ENCODE measurements at places on chromosomes 7 and 10.
A peak's percentile ranks its signal among the peaks of the same experiment; 100 is the strongest.

- DNase-seq, result peak; percentile 82
Observed at GRCh38 chr7:105388356-105389087, at the start of gene SRPK2. Gene SRPK2 (minus strand): TSS chr7:105388921.

GRCh38 chr7:137996386-137996851, 5.5 kb downstream of the CREB3L2 start:
- peak; percentile 16 for DNase-seq

- DNase-seq, result peak; percentile 23
Observed at GRCh38 chr7:139647085-139647484, 123.6 kb downstream of the CLEC2L start.

DNA sequence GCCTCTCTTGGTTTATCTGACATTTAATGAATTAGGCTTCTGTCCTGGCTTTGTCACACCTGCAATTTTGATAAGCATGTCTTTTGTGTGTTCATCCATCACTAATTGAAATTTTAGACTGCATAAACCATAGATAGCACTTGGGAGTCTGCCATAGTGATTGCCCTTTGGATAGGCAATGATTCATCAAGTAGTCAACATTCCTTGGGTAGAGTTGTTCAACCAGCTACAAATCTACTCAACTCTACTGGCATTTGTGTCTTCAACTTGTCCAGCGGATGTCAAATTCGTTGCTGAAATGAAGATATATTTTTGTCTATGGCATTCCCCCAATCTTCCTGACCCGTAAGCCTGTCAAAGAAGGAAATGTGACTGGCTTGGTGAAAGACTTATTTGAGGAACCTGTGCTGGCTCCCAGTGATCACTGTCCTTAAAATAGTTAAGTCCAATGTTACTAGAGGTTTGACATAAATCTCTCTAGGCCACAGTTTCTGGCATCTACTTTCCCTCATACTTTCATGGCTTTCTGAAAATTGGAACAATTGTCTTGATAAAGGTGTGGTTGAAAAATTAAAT, 33.7 kb upstream of the CREB5 start:
- no peak for DNase-seq

- no peak for DNase-seq
Observed at GRCh38 chr10:45096001-45096400, 95.3 kb downstream of the ZNF22 start.

- no peak for DNase-seq
Observed at GRCh38 chr7:114413761-114414155, 857 bp upstream of the FOXP2 start.

DNA sequence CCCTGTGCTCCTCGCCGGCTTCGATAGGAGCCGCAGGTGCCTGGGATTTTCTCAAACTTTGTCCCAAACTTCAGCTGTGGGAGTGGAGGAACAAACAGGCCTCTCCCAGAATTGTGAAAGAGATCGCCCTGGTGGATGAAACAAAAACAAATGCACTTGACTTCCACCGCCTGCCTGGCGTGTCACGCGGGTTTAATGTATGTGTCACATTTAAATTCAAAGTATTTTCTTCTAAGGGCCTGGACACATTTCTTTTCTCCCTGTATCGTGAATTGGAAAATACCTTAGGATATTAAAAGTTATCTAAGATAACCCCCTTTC, 694 bp upstream of the WASL start:
- DNase-seq, result peak; percentile 39

DNA sequence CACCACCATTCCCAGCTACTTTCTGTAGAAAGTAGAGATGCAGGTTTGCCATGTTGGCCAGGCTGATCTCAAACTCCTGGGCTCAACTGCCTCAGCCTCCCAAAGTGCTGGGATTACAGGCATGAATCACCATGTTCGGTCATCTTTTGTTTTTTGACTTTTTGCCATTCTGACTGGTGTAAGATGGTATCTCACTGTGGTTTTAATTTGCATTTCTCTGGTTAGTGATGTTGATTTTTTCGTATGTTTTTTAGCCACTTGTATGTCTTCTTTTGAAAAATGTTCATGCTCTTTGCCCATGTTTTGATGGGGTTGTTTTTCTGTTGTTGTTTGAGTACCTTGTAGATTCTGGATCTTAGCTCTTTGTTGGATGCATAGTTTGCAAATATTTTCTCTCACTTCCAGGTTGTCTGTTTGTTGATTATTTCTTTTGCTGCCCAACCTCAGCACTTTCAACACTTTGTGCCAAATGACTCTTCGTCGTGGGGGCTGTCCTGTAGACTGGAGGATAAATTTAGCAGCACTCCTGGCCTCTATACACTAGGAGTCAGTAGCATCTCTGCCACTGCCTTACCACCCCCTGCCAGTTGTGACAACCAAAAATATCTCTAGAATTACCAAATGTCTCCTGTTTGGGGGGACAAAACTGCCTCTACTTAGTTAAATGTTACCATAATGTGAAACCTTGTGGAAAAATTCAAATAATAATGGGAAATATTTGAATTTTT, 6.5 kb upstream of the CPED1 start:
- peak; percentile 57 for DNase-seq

DNA sequence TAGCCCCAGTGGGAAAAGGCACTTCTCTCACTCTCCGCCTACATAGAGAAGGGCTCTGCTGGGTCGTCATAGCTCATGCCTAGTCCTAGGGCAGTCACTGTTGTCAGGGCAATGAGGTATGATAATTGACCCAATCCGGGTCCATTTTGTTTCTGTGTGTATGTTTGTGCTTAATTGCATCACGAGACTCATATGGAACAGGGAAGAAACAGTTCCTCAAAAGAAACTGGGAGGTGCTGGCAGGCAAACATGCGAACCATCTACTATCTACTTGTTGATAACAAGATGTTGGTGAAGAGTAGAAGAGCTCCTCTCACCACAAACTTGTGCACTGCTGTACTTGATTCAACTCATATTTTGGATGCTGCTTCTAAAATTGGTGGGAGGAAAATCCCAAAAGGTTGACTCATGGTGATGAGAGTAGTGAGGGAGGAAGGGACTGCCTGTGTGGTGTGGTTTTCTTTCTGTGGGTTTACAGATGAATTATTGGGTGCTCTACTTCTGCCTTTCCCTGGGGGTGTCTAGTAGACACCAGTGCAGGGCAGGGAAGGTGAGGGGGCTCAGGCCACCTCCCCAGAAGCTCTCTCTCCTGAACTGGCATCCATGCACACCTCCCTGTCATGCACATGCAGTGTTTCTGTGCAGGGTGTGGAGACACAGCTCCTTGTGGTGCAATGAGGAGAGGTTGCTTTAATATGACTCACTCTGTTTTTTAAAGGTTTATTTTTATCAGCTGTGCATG, 29.4 kb downstream of the LSMEM1 start:
- peak; percentile 34 for DNase-seq

DNA sequence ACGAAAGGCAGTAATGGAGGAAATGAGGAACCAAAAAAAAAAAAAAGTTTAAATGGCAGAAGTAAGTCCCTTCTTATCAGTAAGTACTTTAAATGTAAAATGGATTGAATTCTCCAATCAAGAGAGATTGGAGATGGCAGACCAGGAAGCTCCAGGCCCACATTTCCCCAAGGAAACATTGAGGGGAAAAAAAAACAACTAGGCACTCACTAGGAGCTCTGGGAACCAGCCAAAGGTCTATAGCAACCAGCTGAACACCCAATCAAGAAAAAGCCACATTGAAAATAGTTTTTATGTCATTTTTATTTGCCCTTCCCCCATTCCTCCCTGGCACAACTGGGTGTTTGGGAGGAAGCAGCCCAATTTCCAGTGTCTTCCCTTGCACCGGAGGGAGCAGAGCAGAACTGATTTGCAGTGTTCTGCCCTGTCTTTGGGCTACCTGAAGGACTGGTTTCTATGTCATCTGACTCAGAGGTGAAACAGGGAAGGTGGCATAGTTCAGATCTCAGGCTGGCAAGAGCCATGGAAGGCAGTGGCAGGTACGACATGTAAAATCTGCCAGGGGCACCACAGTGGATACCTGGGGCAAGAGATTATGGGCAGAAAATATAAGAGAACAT, 121.9 kb downstream of the SMURF1 start:
- DNase-seq, result no peak

GRCh38 chr7:48337781-48338180, 166.5 kb downstream of the ABCA13 start:
- DNase-seq, result no peak

DNA sequence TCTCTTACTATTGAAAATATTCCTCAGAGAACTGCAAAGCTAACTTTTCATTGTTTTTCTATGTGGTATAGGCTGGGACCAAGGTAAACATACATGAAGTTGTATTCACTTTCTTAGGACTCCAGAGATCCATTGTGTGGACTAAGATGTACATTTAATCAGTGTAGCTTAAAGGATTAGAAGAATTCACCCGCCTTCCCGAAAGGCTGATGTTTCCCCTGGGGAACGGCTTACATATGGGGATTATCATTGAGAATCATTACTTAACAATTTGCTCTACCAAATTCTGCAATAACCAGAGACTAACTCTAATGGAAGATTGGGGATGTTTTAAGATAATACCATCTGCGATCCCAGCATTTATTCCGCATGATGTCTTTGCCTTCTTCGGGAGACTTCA, 257.1 kb upstream of the KIAA1217 start:
- DNase-seq, result no peak

- DNase-seq, result peak; percentile 76
Observed at GRCh38 chr10:35336084-35336831, at the start of gene CCNY. Gene CCNY (plus strand): TSS chr10:35336509. CDS start chr10:35337054, 545 bp downstream.

All from activated CD4-positive, alpha-beta T cell treated with anti-CD3 and anti-CD28 coated beads, Interleukin-2, amount 50 U/mL, for 16 hours (primary cell).